ENCODE measurements at places on chromosomes 5 and 9. TPM values are rescaled to one million over a fixed set of nuclear protein-coding genes. Genes with fewer than 3 reads are reported as not detected.

Gene FOXE1
- not detected for total RNA-seq

DNA sequence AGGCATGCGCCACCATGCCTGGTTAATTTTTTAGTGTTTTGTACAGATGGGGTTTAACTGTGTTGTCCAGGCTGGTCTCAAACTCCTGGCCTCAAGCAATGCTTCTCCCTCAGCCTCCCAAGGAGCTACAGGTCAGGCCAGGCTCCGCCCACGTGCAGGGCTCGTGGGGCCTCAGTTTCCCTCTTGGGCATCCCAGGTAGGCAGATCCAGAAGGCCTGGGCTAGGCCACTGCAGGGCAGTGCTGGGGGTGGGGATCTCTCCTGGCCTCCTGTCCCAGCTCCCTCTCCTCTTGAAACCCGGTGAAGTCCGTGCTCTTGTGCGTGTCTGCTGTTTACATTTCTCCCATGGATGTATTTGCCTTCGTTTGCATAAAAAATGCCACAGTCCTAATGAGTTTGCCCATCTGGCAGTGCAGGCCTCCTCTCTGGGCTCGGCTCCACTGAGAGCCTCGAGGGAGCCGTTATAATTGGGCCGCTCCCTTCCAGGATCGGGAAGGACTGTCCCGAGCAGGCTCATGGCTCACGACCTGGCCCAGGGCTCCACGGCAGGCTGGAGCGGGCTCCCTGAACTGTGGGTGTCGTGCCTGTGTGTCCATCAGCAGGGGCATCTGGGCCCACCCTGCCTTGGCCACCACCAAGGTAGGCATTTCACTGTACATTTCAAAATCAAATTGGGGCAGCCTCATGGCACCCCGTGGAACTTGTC is 52.6 kb upstream of the RUFY1 start:
- no peaks in the 10 kb centered on the region for H3K36me3 ChIP-seq
- no peak overlapping the region for H3K27ac ChIP-seq
- H3K4me3 ChIP-seq = no peak overlapping the region
- H3K4me1 ChIP-seq = no peaks in the 10 kb centered on the region
- H3K27me3 ChIP-seq = no peaks in the 10 kb centered on the region

- DNase-seq = no peak
- peaks cover 7% of the 10 kb centered on the region for H3K4me1 ChIP-seq
- no peak overlapping the region for H3K27ac ChIP-seq
- H3K4me3 ChIP-seq = no peak overlapping the region
- peaks cover 4% of the 10 kb centered on the region for H3K27me3 ChIP-seq
These were observed 123.7 kb upstream of the CPEB4 start for GRCh38 chr5:173764332-173765028.

DNA sequence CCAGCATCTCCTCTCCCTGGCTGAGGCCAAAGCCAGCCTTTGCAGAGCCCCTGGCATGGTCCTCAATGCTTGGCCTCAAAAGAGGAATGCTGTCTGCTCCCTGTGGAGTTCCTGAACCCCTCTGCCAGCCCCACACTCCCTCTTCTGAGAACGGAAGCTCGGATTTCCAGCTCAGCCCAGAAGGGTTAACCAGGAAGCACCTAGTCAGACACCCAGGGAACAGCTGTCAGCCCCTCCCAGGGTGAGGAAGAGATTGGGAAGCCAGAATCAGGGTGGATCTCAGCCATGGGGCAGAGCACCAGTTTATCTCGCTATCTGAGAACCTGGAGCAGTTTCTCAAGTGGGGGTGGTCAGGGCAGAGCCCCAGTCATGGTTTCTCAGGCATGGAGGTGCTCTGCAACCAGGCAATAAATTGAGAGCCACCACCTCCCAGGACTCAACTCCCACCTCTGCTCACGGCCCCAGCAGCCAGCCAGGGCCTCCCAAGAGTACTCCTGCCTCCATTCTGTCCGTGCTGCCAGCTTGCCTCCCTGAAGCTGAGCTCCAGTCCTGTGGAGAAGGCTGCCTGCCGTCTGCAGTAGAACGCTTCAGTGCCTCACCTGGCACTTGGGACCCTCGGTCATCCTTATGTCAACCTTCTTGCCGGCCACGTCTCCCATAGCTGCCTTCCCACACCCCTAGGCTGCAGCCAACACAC is 7.6 kb downstream of the FOXE1 start:
- H3K4me3 ChIP-seq = no peak overlapping the region
- peaks cover 7% of the 10 kb centered on the region for H3K4me1 ChIP-seq
- H3K36me3 ChIP-seq = no peaks in the 10 kb centered on the region

- no peak overlapping the region for H3K4me3 ChIP-seq
- no peak for DNase-seq
- H3K36me3 ChIP-seq = no peaks in the 10 kb centered on the region
- no peaks in the 10 kb centered on the region for H3K27me3 ChIP-seq
- peaks cover 5% of the 10 kb centered on the region for H3K4me1 ChIP-seq
These were observed 15.9 kb downstream of the ENG start for GRCh38 chr9:127838375-127839078.

GRCh38 chr5:122367456-122367855 is 55.4 kb downstream of the SNCAIP start:
- no peaks in the 10 kb centered on the region for H3K27me3 ChIP-seq
- no peak for DNase-seq
- H3K27ac ChIP-seq = no peak overlapping the region
- no peaks in the 10 kb centered on the region for H3K4me1 ChIP-seq
- no peaks in the 10 kb centered on the region for H3K36me3 ChIP-seq
